ENCODE measurements at places on chromosomes 5 and 9. TPM values are rescaled to one million over a fixed set of nuclear protein-coding genes. Genes with fewer than 3 reads are reported as not detected.

Gene ZMYND19
- 37.0 TPM for total RNA-seq

DNA sequence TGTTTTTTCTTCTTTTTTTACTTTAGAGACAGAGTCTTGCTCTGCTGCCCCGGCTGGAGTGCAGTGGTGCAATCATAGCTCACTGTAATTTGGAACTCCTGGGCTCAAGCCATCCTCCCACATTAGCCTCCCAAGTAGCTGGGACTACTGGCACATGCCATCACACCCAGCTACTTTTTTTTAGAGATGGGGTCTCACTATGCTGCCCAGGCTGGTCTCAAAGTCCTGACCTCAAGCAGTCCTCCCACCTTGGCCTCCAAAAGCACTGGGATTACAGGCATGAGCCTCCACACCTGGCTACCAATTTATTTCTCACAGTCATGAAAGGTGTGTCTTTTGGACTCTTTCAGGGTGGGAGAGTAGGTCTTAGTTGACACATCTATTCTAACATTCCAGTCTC lies 83.0 kb upstream of the FAM120A start:
- no peak for DNase-seq

DNA sequence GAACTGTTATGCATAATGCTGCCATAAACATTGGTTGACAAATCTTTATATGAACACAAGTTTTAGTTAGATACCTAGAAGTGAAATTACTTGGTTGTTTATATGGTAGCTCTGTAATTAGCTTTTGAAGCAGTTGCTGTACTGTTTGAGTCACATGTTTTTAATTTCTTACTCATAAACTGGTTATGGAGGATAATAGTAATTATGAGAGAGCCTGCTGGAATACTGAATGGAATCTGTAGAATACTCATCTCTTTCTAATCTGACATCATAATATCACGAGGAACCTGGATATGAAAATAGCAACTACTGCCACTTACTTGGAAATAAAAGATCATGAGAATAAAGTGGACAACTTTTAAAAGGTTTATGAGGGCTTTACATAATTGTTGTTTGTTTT lies 509.2 kb downstream of the CETN3 start:
- DNase-seq: no peak

DNA sequence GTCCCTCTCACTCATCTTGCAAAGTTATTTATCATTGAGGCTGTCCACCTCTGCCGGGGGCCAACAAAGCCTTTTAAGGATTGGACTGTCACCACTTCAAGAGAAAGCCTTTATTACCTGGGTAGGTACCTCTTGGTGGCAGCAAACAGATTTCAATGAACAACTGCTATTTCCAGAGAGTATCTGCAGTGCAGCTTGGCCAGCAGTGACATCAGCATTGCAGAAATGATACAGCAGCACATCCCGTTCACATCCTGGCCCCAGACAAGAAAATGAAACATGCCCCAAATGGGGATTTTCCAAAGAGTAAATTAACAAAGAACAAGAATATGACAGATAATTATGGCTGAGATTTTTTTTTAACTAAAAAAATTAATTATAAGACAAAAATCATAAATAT lies 2.3 kb upstream of the SPATA6L start:
- DNase-seq: no peak

DNA sequence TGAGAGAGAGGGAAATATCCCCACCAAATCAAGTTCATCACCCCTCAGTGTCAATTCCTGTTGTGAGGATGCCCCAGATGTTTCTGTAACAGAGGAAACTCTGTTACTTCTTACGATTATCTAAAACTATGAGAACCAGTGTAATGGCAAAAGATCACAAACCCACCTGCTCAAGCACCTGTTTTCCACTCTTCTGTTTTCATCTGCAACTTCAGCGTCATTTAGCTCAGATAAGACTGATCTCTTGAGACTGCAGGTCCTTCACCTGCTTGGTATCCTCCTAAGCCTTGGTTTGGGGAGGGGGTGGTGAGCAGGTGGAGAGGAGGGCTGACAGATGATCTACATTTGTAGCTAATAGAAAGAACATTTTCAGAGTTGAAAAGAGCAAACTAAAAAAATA lies 229.3 kb downstream of the SLF1 start:
- DNase-seq: no peak

GRCh38 chr5:78751872-78752271 lies 103.3 kb upstream of the LHFPL2 start:
- no peak for DNase-seq

Gene GRM6
- not detected for total RNA-seq

Measured in Panc1 (cell line).